ENCODE measurements at places on chromosomes 16 and 17.

DNA sequence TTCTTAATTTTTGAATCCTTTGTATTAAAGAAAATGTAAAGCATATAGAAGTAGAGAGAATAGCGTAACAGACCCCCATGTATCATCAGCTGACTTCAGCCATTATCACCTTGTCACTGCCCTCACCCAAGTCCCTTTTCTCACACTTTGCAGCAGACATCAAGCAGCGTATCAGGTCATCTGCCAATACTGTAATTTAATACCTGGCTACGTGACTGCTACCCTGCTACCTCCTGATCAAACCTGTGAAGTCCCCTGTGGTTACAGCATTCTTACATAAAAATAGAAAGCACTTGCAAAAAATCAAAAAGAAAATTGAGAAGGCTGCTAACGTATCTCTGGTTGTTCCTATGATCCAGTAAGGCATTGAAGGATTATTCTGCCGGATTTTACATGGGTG is 96.4 kb downstream of the PLCG2 start:
- DNase-seq: no peak

DNA sequence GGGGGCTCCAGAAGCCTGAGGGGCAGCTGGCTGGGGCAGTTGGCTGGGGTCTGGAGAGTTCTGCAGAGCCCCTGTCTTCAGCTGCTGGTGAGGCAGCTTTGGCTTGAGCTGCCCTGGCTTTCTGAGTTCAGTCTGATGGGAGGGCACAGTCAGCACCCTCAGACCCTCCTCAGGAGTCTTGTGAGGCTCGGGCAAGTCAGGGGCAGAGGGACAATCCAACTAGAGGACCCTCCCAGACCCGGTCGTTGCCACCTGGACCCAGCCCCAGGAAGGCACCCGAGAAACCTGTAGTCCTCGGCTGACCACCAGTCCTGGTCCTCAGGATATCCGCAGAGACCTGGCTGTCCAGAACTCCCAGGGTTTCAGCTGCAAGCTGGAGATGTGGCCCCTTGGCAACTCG is 1.9 kb downstream of the CARD14 start:
- DNase-seq: no peak

DNA sequence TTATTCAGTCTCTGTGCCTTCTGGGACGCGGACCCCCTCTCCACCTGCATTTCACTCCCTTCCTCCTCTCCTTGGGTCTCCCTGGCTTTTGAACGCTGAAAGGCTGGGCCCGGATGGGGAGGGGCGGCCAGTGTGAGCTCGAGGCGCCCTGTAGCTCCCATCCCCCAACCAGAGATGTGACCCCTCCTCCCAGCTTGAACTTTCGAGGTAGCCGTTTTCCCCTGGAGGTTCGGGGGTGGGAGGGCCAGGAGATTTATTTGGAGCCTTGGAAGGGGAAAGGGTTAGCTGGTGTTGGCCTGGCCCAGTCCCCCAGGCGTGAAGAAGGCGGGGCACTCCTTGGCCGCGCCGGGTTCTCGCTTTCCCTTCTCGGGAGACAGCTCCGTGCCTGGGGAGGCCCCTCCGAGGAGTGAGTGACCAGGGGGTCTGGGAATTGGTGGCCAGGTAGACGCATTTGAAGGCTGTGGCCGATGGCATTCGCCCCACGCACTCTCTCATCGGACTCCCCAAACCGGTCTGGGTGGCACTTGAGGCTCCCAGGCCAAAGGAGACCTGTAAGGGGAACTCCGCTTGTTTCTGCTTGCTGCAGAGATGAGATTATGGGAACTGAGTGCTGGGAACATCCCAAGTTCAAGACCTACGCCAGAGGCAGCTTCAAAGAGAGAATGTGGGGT is 942 bp downstream of the LDAF1 start:
- DNase-seq: peak; percentile 15

- no peak for DNase-seq
These were observed 29.6 kb downstream of the NPTX1 start for GRCh38 chr17:80446645-80447405.

- peak; percentile 39 for DNase-seq
These were observed 33.1 kb downstream of the N4BP1 start for GRCh38 chr16:48576927-48577326.

DNA sequence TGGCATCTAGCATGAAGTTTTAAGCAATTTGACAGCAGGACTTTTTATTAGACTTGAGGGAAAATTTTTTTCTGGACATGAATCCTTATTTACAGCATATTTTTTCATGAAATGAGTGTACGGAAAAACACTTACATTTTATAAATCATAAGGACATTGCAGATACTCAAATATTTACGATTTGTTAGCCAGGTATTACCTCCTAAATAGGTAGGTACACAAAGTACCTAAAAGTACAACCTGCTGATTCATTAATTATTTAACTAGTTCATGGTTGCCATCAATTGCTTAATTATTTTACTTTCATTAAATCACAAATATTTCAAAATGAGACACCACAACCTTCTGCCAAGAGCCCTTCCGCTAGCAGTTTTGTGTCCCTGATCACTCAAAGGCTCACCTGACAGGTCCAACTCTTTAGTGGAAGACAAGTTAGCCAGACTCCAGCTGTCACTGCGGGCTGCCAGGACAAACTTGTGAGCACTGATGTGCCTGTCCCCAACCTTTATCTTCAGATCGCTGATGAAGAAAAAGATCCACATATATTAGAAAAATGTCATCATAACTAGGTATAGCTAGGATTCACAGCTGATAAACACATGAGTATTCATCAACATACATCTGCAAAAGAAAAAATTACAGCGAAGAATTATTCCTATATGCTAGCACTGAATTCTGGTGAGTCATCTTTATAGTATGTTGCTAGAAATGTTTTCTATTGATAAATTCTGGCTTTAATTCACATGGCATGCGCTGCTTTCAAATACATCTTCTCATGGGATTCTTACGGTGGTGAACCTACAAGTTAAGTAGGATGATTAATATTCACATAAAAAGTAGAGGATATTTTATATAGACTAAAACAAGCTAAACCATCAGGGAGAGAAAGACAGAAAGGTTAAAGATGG is 28.2 kb downstream of the ANKFY1 start:
- DNase-seq: no peak

GRCh38 chr17:79146562-79146961 is 71.9 kb downstream of the ENGASE start:
- no peak for DNase-seq

DNA sequence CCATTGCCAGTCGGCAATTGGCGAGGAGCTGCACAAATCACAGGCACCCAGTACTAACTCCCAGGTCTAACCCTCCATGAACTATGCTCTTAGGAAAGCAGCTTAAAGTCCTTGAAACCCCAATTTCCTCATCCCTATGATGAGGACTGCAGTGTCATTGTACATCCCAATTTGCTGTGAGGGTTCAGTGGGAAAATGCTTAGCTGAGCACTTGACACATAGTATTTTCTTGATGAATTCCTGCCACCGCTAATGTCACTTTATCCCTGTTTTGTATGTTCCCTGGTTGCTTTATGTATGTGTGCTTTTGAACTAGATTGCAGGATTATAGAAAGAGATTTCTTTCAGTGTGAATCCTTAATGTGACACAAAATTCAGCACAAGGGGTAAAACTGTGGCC is 161.5 kb upstream of the RBFOX1 start:
- no peak for DNase-seq

DNA sequence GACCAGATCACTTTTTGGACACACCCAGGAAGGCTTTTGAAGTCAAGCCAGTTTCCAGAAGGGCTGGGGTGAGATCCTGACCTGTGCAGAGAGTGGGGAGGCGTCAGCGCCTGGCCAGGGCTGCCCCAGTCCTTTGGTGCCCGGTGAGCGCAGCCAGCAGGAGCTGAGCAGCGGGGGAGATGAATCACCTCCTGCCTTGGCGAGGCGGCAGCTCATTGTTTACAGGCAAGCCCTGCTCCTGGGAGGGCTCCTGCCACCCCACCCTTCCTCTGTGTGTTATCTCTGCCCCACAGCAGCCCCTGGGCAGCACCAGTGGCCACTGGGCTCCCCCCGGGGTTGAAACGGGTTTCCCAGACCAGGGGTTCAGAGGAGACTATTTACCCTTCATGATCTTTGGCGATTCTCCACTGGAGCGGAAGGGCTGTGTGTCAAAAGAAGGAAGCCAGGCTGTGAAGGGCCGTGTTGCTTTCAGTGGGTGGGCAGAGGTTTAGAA is 14.1 kb upstream of the ITGB4 start:
- DNase-seq: no peak

GRCh38 chr17:73157521-73157890 is 7.3 kb upstream of the SSTR2 start:
- DNase-seq: no peak

GRCh38 chr17:57948169-57948554 is 7.0 kb downstream of the CUEDC1 start:
- DNase-seq: no peak

DNA sequence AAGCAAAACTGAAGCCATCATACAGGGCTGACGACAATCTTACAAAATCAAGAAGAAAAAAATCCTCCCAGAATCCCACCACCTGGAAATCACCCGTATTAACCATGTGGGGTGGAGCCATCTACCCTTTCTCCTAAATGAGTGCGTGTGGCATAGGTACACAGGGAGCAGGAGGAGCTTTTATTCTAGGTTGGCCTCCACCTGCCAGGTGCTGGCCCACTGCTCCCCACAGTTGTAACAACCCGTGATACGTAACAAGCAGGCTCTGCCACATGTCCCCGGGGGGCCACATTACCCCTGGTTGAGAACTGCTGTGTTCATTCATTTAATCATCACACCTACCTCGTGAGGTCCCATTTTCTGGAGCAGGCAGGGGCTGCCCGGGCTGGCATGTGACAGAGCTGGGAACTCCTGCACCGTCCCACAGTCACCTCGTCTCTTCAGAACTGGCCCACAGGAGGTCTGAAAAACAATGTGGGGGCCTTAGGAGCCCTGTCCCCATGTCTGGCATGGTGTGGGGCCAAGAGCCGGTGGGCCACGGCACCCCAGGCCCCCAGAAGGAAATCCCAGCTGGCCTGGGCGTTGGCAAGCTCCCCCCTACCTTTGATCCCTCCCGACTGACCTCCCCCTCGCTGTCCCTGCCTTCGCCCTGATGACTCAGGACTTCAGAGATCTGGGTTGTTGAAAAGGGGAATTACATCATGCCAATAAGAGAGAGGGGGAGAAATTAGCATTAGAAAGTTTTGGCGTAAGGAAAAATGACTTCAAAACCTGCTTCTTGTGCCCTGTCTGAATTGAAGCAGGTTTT is 12.9 kb downstream of the CMIP start:
- DNase-seq: no peak

- no peak for DNase-seq
These were observed 113.2 kb downstream of the WWOX start for GRCh38 chr16:78212674-78213073.

DNA sequence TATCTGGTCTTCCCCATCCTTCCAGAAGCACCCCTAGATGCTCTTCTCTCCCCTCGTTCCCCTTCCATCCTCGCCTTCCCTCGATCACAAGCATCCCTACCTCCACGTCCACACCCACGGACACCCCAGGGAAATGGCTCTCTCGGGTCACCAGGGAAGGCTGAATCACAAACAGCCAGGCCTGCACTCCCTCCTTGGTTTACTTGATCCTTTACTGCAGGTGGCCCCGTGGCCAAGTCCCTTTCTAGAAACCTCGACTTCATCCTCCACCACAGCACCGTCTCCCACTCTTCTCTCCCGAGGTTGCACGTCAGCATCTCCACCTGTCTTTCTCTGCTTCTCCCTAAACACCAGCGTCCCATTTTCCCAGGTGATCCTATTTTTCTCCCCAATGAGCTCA is 6.5 kb upstream of the RBFOX3 start:
- DNase-seq: no peak

DNA sequence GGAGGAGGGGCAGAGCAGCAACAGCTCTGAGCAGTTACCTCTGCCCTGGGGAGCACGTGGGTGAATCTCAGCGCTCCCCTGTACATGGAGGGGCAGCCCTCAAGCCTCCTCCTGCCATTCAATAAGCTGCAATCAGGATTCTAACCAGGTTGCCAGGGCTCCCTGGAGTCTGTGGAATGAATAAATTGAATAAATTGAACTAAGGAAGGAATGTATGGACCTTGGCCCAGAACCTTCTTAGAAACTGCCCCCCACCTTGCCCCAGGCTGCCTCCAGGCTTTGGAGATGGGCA is 1.6 kb upstream of the CDH16 start:
- no peak for DNase-seq

- DNase-seq: peak; percentile 5
These were observed 103.0 kb downstream of the SNX29 start for GRCh38 chr16:12079412-12079965.

- DNase-seq: peak; percentile 81
These were observed 49.7 kb downstream of the TUBD1 start for GRCh38 chr17:59842901-59843652.

DNA sequence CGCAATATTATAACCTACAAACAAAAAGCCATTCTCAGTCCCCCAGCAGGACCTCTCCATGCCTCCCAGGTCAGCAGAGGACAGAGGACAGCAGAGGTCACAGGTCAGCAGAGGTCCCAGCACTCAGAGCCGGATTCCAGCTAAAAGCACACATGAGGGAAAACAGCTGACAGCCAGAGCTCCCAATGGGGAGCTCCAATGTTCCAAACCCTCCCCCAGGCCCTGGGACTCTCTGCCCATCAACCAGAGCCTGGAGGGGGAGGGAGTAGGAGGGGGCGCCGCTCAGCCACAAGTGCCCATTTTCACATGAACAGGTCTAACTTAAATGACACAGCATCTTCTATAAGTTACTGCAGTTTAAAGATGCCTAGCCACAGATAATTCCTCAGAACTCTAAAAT is 77.5 kb downstream of the ANKRD11 start:
- DNase-seq: no peak

- peak; percentile 61 for DNase-seq
These were observed 689.5 kb upstream of the RBFOX1 start for GRCh38 chr16:6643080-6643686.

- DNase-seq: no peak
These were observed 6.9 kb upstream of the PRSS27 start for GRCh38 chr16:2726923-2727322.

- no peak for DNase-seq
These were observed 832 bp upstream of the ADAP2 start for GRCh38 chr17:30920683-30921543.

GRCh38 chr17:50947782-50948543 is 81.8 kb upstream of the TOB1 start:
- no peak for DNase-seq

- no peak for DNase-seq
These were observed 497 bp upstream of the SLC38A7 start for GRCh38 chr16:58685084-58685449.

- DNase-seq: no peak
These were observed 98.9 kb downstream of the ZNF423 start for GRCh38 chr16:49756775-49757558.

DNA sequence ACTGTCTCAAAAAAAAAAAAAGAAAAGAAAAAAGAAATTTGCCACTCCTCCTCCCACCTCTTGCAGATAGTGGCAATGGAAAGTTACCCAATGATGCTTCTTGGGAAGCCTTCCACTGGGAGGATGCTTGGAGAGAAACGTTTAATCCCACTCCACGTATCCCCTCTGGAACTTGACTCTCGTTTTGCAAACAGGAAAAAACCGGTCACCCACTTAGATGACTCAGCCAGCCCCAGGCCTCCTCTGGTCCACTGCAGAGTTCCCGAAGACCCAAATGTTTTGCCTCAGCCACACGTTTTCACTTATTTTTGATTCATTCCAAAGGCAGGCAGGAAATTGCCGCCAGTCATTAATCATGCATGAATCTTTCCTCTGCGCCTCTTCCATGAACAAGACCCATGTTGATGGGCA is 9.3 kb upstream of the TNFRSF17 start:
- no peak for DNase-seq

GRCh38 chr16:4263504-4264436 is 9.1 kb downstream of the TFAP4 start:
- peak; percentile 26 for DNase-seq

GRCh38 chr16:15916323-15916722 is 27.9 kb upstream of the CEP20 start:
- no peak for DNase-seq
